Neural progenitor cell (in vitro differentiated cells): ENCODE measurements at places on chromosomes 16 and 17. TPM values are rescaled to one million over a fixed set of nuclear protein-coding genes. Genes with fewer than 3 reads are reported as not detected.

GRCh38 chr17:17051380-17051779 lies 9.1 kb downstream of the MPRIP start:
- no peak overlapping the region for H3K4me3 ChIP-seq
- no peak overlapping the region for H3K27ac ChIP-seq
- no peaks in the 10 kb centered on the region for H3K27me3 ChIP-seq
- DNase-seq, result no peak
- no peaks in the 10 kb centered on the region for H3K36me3 ChIP-seq

The KIF19 gene
- 0.15 and 0.62 TPM in 2 replicates for total RNA-seq

- DNase-seq, result no peak
- no peaks in the 10 kb centered on the region for H3K27me3 ChIP-seq
Observed at GRCh38 chr17:75191584-75191983, 8.8 kb upstream of the SUMO2 start.

GRCh38 chr16:88766975-88767374 lies 18.0 kb downstream of the PIEZO1 start:
- no peak overlapping the region for H3K27ac ChIP-seq
- peaks cover 54% of the 10 kb centered on the region for H3K4me1 ChIP-seq
- no peak for DNase-seq
- no peaks in the 10 kb centered on the region for H3K27me3 ChIP-seq
- no peaks in the 10 kb centered on the region for H3K36me3 ChIP-seq
- H3K4me3 ChIP-seq, result no peak overlapping the region

- H3K4me1 ChIP-seq, result no peaks in the 10 kb centered on the region
- no peak overlapping the region for H3K27ac ChIP-seq
- no peak overlapping the region for H3K4me3 ChIP-seq
Observed at GRCh38 chr17:19671433-19671832, 22.9 kb downstream of the ALDH3A2 start.

- peaks cover 10% of the 10 kb centered on the region for H3K27me3 ChIP-seq
- peak overlapping the region; percentile 16 for H3K4me3 ChIP-seq
- no peak overlapping the region for H3K27ac ChIP-seq
- peak; percentile 59 for DNase-seq
Observed at GRCh38 chr17:65593855-65594845, 32.7 kb upstream of the AXIN2 start.

The VKORC1 gene
- 95.9 and 137 TPM in 2 replicates for total RNA-seq

DNA sequence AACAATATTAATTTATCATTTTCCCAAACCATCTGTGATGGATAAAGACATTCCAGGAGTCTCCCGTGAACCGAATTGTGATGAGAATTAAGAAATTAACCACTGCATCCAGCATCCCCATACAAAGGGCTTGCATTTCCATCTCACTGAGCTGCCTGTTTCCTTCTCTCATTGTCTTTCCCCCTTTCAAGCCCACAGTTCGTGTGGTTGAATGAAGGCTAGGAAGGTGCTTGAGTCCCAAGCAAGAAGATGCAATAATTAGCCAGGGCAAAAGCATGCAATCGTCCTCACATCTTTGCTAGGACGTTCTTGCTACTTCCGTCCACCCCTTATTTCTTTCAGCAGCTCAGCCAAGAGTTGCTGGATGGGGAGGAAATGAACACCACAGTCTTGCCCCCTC lies 146.1 kb downstream of the NTN1 start:
- no peak for DNase-seq
- no peak overlapping the region for H3K27ac ChIP-seq
- H3K27me3 ChIP-seq, result no peaks in the 10 kb centered on the region
- H3K36me3 ChIP-seq, result no peaks in the 10 kb centered on the region
- no peak overlapping the region for H3K4me3 ChIP-seq

- H3K27me3 ChIP-seq, result peaks cover 12% of the 10 kb centered on the region
- no peak overlapping the region for H3K27ac ChIP-seq
- no peaks in the 10 kb centered on the region for H3K36me3 ChIP-seq
- no peak overlapping the region for H3K4me3 ChIP-seq
- H3K4me1 ChIP-seq, result peaks cover 48% of the 10 kb centered on the region
Observed at GRCh38 chr16:79296491-79296890, 304.0 kb downstream of the MAF start.

DNA sequence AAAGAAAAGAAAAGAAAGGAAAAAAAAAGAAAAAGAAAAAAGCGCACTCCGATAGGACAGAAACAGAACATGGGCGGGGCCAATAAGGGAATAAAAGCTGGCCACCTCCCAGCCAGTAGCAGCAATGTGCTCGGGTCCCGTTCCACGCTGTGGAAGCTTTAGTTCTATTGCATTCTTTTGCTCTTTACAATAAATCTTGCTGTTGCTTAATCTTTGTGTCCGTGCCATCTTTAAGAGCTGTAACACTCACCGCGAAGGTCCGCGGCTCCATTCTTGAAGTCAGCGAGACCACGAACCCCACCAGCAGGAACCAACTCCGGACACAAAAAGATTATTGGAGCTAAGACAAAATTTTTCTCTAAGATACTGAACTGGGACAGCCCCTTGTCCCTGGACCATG lies 3.1 kb upstream of the ARL5C start:
- peaks cover 38% of the 10 kb centered on the region for H3K27me3 ChIP-seq
- no peak overlapping the region for H3K27ac ChIP-seq
- no peaks in the 10 kb centered on the region for H3K36me3 ChIP-seq
- no peak overlapping the region for H3K4me3 ChIP-seq
- no peaks in the 10 kb centered on the region for H3K4me1 ChIP-seq

The E4F1 gene
- total RNA-seq, result 7.4 and 37.7 TPM in 2 replicates

The TTYH2 gene
- 3.2 and 5.8 TPM in 2 replicates for total RNA-seq

GRCh38 chr16:72783716-72784318 lies 264.1 kb downstream of the ZFHX3 start:
- no peak overlapping the region for H3K27ac ChIP-seq
- H3K27me3 ChIP-seq, result peaks cover 19% of the 10 kb centered on the region
- no peaks in the 10 kb centered on the region for H3K36me3 ChIP-seq

The RHBDF1 gene
- total RNA-seq, result 11.0 and 24.4 TPM in 2 replicates

The LPCAT2 gene
- total RNA-seq, result 7.2 and 14.2 TPM in 2 replicates

GRCh38 chr16:67803894-67804293 lies 2.5 kb downstream of the RANBP10 start:
- H3K27ac ChIP-seq, result no peak overlapping the region
- H3K27me3 ChIP-seq, result no peaks in the 10 kb centered on the region
- H3K4me1 ChIP-seq, result peaks cover 6% of the 10 kb centered on the region
- no peak for DNase-seq

The SKAP1 gene
- total RNA-seq, result not detected in 2 replicates

DNA sequence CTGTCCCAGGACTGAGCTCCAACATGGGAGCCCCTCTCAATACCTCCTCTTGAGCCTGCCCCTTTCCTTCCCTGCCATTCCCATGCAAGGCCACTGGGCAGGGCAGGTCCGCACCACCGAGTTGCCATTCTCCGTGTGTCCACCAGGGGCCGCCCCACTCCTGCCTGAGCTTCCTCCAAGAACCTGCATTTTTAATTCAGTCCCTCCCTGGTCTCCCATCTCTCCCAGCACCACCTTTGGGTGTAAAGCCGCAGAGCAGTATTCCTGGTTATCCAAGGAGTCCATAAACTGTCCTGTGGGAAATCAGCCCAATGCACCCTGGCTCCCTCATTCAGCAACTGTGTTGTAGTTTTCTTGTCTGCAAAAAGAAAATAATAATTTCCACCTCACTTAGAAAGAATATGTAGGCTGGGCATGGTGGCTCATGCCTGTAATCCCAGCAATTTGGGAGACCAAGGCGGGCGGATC lies 15.9 kb upstream of the ANKRD40CL start:
- no peak overlapping the region for H3K4me3 ChIP-seq
- H3K4me1 ChIP-seq, result no peaks in the 10 kb centered on the region
- H3K36me3 ChIP-seq, result no peaks in the 10 kb centered on the region
- DNase-seq, result peak; percentile 86
- no peaks in the 10 kb centered on the region for H3K27me3 ChIP-seq

- no peaks in the 10 kb centered on the region for H3K36me3 ChIP-seq
- no peak overlapping the region for H3K27ac ChIP-seq
- H3K4me1 ChIP-seq, result peaks cover 11% of the 10 kb centered on the region
- peak overlapping the region; percentile 98 for H3K4me3 ChIP-seq
Observed at GRCh38 chr17:58757162-58757613, 1.5 kb downstream of the PPM1E start.

DNA sequence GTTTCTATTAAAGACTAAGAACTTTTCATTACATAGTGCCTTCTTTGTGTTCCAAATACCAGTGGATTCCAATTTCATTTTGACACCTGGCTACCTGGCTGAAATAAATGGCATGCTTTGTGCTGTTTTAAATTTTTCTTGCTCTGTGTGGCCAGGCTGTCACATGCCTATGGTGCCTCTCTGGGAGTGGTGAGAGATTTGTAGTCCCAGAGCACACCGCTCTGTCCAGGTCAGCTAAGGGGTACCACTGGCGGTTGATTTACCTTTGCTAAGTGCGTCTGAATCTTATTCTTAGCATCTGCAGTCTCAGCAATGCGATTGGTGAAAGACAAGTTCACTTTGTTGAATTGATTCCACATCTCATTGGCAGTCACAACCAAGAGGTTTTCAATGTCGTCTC lies 29.4 kb downstream of the TEKT3 start:
- H3K27me3 ChIP-seq, result no peaks in the 10 kb centered on the region
- H3K36me3 ChIP-seq, result no peaks in the 10 kb centered on the region
- DNase-seq, result no peak
- no peaks in the 10 kb centered on the region for H3K4me1 ChIP-seq

DNA sequence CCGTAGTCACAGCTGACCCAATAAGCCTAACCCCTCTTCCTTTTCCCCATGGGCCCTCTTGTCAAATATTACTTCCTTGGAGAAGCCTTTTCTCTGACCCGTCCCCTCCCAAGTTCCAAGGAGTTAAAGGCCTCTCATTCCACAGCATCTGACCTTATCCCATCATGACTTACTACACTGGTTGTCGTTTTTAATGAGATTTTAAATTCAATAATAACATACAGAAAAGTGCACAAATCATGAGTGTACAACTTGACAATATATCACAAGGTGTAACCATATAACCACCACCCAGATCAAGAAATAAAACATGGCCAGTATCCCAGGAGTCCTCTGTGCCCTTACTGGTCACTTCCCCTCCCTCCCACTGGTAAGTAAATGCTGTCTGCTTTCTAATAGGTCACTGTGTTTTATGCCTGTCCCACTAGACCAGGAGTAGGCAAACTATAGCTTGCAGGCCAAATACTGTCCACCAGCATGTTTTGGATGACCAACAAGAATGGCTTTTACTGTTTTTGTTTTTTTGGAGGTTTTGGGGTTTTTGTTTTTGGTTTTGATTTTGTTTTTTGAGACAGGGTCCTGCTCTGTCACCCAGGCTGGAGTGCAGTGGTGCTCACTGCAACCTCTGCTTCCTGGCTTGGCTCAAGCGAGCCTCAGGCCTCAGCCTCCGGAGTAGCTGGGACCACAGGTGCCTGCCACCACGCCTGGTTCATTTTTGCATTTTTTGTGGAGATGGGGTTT lies 1.2 kb upstream of the FDXR start:
- H3K4me3 ChIP-seq, result peak overlapping the region; percentile 77
- no peaks in the 10 kb centered on the region for H3K27me3 ChIP-seq
- H3K36me3 ChIP-seq, result no peaks in the 10 kb centered on the region
- DNase-seq, result no peak
- no peak overlapping the region for H3K27ac ChIP-seq

GRCh38 chr17:7191571-7192270 lies 12.6 kb upstream of the ASGR1 start:
- no peaks in the 10 kb centered on the region for H3K4me1 ChIP-seq
- H3K27ac ChIP-seq, result no peak overlapping the region
- DNase-seq, result peak; percentile 86
- no peak overlapping the region for H3K4me3 ChIP-seq

DNA sequence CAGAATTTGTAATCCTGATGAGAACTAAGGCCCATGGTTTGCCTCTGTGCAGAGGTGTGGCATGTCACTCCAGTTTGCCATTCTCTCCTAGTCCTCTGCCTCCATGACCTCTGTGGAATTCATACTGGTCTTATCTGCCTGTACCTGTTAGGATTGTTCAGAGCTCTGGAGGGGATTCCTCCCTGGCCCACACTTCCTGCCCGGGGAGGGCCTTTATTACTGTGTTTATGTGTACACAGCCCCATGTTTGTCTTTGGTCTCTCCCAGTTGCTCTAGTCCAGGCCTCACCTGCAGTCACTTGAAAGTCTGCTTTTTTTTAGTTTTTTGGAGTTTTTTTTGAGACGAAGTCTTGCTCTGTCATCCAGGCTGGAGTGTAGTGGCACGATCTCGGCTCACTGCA lies 36.4 kb downstream of the RHBDL3 start:
- H3K36me3 ChIP-seq, result no peaks in the 10 kb centered on the region
- no peak overlapping the region for H3K27ac ChIP-seq
- H3K4me1 ChIP-seq, result peaks cover 51% of the 10 kb centered on the region
- DNase-seq, result no peak

DNA sequence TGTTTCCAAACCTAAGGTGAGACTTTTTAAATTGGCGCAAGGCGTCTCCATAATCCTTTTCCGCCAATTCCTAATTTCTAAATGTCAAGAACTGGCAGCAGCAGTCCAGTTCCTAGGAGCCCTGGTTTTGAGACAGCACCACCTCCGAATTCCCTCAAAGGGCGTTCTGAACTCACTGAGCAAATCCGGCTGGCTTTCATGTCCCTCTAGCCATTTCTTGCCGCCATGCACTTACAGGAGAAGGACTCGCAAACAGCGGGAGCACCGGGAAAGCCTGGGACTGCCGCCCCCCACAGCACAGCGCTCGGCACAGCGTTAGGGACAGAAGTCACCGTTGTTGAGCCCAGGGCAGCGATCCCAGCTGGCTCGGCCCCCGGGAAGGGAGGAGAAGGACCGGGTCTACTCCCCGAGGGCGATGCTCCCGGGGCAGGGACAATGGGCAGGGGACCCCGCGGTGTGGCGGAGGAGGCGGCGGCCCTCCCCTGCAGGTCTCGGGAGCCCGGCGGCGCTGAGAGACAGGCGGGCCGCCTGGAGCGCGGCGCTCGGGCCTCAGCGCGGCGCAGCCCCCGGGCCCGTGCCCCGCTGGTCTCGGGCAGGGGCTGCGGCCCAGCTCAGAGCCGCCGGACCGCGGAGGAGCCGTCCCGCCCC lies 545 bp downstream of the ARHGAP17 start:
- H3K27me3 ChIP-seq, result no peaks in the 10 kb centered on the region
- peak; percentile 77 for DNase-seq
- H3K27ac ChIP-seq, result peak overlapping the region; percentile 79
- H3K4me1 ChIP-seq, result peaks cover 8% of the 10 kb centered on the region
- peak overlapping the region; percentile 99 for H3K4me3 ChIP-seq
- no peaks in the 10 kb centered on the region for H3K36me3 ChIP-seq

DNA sequence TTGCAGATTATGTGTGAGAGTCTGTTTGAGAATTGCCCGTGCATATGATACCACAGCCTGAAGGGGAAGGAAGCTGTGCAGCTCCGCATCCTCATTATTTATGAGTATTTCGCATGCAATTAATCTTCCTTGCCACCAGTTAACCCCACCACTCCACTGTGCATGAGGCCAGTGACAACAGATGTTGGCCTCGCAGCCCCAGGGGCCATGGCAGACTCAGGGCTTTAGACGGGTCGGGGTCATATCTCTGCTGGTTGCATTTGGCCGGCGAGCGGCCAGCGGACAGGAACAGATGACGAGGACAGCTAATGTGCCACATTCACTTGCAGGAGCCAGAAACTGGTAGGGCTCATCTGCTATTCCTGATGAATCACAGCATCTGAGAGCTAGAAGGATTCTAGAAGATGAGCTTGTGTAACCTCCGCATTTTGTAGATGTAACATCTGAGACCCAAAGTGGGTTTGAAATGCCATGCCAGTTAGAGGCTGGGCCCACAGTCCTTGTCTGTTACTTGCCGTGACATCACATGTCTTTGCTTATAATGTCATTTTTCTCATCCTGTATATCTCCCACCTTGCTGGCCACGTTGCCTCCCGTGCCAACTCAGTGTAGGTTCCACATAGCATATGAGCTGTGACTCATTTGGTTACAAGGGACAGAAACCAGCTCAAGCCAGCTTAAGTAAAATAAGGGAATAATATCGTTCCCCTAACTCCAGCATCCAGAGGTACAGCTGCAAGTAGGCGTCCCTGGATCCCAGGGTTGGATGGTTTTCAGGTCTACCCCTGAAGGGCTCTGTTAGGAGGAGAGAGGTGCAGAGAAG lies 137.2 kb downstream of the SNX29 start:
- no peak overlapping the region for H3K4me3 ChIP-seq
- DNase-seq, result no peak
- H3K27me3 ChIP-seq, result no peaks in the 10 kb centered on the region
- no peaks in the 10 kb centered on the region for H3K4me1 ChIP-seq
- no peak overlapping the region for H3K27ac ChIP-seq

The MT1F gene
- 1.1 TPM in 1 of 2 replicates, not detected in the other for total RNA-seq
